ENCODE measurements at places on chromosomes 11 and 22. TPM values are rescaled to one million over a fixed set of nuclear protein-coding genes. Genes with fewer than 3 reads are reported as not detected.

MYO7A gene
- 1.2 TPM for total RNA-seq

HTR3B gene
- not detected for total RNA-seq

POU2AF2 gene
- total RNA-seq, result not detected

TSPAN18 gene
- total RNA-seq, result 3.5 TPM

NOX4 gene
- total RNA-seq, result not detected

SEPTIN3 gene
- total RNA-seq, result 0.96 TPM

KCNJ11 gene
- 1.3 TPM for total RNA-seq

SCN4B gene
- not detected for total RNA-seq

RBMXL2 gene
- not detected for total RNA-seq

ACER3 gene
- total RNA-seq, result 20.8 TPM

APOC3 gene
- not detected for total RNA-seq

CD151 gene
- total RNA-seq, result 826 TPM

CDON gene
- total RNA-seq, result 2.0 TPM

NRGN gene
- 6.1 TPM for total RNA-seq

FJX1 gene
- 39.3 TPM for total RNA-seq

MS4A2 gene
- total RNA-seq, result not detected

PCF11 gene
- 23.2 TPM for total RNA-seq

MYO18B gene
- total RNA-seq, result 0.07 TPM

SLC22A12 gene
- not detected for total RNA-seq

TSSK2 gene
- total RNA-seq, result not detected

SAA4 gene
- total RNA-seq, result not detected

NEFH gene
- total RNA-seq, result 0.05 TPM

PIH1D2 gene
- 1.5 TPM for total RNA-seq

FZD4 gene
- 1.3 TPM for total RNA-seq

OR6T1 gene
- total RNA-seq, result not detected

CACNA1I gene
- 0.03 TPM for total RNA-seq

LIPT2 gene
- 2.2 TPM for total RNA-seq

KLHDC7B gene
- total RNA-seq, result not detected

SLC6A5 gene
- not detected for total RNA-seq

IFITM10 gene
- total RNA-seq, result 2.1 TPM

SGSM1 gene
- 0.73 TPM for total RNA-seq

NLRP6 gene
- not detected for total RNA-seq

FAM111B gene
- 7.7 TPM for total RNA-seq

PGM2L1 gene
- 10.4 TPM for total RNA-seq

TMEM151A gene
- 4.0 TPM for total RNA-seq

APBB1 gene
- total RNA-seq, result 18.2 TPM

Data from A549 treated with GW870086 at 1 μM for 4 hours (cell line).